ENCODE measurements at places on chromosomes 5 and 9.

GRCh38 chr9:85108229-85108628 is 438.7 kb downstream of the NTRK2 start:
- DNase-seq = no peak

GRCh38 chr5:82676661-82677060 is 398.5 kb upstream of the RPS23 start:
- DNase-seq = peak; percentile 35

DNA sequence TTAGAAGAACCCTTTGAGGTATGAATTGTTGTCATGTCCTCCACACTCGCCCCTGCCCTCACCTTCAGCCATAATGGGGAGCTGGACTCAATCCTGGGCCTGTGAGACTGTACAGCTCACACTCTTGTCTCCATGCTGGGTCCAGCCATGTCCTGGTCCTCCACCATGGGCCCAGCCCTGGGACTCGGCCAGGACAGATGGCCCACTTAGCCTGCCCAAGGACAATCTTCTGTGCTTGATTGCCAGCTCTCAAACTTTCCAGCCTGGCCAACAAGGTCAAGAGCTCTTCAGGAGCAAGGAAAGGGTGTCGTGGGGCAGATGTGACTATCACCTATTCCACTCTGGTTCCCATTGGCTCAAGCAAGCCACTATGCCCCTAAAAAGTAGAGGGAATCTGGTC is 90.8 kb downstream of the HRH2 start:
- no peak for DNase-seq

DNA sequence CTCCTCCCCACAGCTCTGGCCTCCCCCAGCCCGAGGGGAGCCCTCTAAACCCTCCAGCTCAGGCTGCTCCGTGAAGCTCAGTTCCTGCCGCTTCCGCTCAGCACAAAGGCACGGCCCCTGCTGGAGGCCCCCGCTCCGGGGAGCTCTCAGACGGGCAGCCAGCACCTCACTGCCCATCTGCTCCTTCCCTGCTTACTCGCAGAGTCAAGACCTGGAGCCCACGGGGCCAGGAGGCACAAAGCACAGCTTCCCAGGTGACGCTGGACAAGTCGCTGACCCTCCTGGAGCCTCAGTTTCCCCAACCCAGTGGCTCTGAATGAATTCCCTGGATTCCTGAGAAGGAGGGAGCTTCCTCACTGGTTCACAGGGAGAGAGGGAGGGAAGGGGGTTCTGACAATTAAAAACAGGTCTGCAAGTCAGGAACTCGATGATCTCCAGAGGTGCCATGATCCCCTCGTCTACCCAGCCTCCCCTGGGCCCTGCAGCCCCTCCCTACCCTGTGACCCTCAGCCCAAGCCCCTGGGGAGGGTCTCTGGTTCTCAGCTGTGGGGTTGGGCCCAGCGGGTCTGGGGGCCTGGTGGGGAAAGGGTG is 36.2 kb downstream of the VAV2 start:
- no peak for DNase-seq

DNA sequence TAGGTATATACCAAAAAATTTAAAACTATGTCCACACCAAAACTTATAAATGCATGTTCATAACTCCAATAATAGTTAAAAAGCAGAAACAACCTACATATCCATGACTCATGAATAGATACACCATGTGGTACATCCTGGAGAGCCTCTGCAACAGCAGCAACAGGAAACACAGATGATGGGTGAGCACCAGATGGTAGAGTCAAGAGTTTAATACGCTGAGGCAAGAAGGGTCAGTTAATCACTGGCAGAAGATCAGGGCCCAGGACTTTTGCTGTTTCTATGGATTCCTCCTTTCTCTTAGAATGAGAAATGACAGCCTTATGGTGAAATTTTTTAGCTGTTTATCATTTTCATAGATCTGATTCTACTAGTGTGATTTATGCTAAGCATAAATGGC is 351.8 kb upstream of the ADAMTSL1 start:
- no peak for DNase-seq

DNA sequence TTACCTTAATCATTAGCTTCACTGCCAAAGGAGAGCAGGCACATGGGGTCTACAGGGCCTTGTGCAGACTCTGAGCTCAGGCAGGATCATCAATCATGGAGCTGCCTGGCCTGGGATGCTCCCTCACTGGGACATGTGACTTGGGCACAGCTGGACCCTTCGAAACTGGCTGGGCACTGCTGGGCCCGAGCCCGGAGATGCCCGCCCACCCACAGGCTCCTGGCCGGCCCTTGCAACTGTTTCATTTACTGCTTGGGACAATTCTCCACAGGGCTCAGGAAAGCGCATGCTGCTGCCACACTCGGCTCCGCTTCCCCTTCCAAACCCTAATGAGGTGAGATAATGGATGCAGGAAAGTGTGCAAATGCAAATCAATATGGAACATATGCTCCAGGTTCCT is 387.5 kb downstream of the TRIM36 start:
- DNase-seq = no peak

GRCh38 chr5:125050926-125051325 is 304.5 kb upstream of the ZNF608 start:
- no peak for DNase-seq

GRCh38 chr5:13567819-13568218 is 376.7 kb downstream of the DNAH5 start:
- no peak for DNase-seq
